ENCODE measurements at places on chromosomes 1 and 21.

GRCh38 chr1:4447778-4448420 lies 206.5 kb upstream of the AJAP1 start:
- DNase-seq = no peak

DNA sequence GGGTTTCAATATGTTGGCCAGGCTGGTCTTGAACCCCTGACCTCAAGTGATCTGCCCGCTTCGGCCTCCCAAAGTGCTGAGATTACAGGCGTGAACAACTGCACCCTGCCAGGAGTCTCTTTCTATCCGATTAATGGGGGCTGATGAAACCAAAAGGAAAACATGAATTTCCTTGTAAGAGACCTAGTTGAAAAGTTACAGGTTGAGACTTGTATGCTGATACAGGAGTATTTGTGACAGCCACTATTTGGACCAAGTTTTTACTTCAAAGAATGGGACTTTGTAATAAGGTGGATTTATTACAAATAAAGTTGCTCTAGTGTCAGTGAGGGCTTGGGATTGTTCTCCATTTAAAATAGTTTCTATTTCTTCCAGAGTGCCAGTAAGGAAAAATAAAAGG lies 43.6 kb upstream of the TMEM61 start:
- DNase-seq = no peak

GRCh38 chr1:110234691-110235090 lies 24.6 kb downstream of the KCNC4 start:
- no peak for DNase-seq

GRCh38 chr1:48851638-48852037 lies 74.9 kb upstream of the BEND5 start:
- DNase-seq = no peak

DNA sequence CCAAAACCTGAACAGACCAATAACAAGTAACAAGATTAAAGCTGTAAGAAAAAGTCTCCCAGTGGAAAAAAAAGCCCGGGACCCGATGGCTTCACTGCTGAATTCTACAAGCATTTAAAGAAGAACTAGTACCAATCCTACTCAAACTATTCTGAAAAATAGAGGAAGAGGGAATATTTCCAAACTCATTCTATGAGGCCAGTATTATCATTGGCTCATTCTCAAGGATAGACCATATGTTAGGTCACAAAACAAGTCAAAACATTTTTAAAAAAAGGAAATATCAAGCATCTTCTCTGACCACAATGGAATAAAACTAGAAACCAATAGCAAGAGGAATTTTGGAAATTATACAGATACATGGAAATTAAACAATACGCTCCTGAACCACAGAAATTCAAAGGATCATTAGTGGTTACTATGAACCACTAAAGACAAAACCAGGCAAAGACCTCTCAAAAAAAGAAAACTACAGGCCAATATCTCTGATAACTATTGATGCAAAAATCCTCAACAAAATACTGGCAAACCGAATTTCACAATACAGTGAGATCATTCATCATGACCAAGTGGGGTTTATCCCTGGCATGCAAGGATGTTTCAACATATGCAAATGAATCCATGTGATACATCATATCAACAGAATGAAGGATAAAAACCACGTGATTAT lies 13.9 kb upstream of the IL20 start:
- DNase-seq = no peak

DNA sequence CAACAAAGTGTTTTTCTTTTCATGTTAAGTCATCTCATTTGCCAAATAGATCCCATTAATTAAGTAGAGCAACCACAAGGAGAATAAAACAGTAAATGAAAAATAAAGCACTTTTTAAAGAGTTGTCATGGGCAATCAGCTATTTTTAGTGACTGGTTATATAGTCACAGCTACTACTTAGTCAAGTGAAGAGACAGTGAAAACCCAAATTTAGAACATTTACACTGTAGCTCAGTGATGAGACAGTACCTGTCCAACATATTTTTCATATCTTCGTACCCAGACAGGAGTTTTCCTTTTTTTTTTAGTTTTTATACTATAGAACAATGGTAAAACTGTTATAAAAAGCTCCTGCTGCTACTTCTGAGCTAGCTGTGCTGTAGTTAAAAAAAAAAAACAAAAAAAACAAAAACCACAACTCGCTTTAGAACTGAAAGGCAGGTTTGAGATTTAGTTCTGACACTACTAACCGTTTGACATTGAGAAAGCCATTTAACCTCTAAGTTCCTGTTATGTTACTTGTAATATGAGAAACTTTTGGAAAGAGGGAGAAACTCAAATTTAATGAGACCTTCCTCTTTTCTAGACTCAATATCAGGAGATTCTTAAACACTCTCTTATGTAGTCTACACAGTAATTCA lies 777.5 kb downstream of the ADGRL2 start:
- no peak for DNase-seq

DNA sequence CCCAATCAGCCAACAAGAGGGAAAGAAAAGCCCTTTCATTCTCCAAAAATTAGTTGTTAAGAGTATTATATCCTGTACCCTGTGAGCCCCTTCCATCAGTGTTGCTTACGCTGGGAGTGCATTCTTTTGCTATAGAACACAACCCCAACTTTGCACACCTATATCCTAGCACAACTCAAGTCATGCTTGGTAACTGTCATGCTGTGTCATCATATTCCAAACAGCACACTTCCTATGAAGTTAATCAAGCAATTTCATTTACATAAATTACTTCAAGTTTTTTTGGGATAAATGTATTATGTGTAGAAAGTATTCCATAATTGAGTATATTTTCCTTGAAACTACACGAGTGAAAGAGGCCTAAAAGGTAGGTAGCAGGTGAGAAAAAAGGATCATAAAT lies 20.0 kb downstream of the FUBP1 start:
- DNase-seq = no peak

DNA sequence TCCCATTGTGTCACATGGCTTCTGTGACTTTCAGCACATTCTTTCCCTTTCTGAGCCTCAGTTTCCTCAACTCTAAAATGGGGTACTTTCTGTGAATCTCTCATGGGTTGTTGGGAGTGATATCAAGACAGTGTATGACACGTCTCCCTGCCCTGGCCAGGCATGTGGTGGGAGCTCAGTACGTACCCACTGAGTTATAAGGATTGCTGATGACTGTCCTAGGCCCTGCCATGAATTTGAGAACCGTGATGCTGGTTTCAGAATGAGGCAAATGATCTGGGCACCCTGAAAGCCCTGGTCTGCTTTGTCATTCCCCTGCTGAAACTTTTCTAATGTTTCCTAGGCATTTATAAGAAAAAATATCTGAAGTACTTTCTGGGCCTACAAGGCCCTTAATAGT lies 3.6 kb downstream of the ZNF362 start:
- no peak for DNase-seq

DNA sequence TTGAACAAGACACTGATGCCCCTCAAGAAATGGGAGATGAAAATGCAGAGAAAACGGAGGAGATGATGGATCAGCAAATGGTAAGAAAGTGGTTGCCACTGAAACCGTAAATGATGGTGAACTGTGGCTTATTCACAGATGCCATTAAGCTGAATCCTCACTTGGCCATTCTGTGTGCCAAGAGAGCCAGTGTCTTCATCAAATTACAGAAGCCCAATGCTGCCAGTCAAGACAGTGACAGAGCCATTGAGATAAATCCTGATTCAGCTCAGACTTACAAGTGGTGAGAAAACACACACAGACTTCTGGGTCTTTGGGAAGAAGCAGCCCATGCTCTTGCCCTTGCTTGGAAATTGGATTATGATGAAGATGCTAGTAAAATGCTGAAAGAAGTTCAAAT lies 52.5 kb downstream of the NBPF6 start:
- DNase-seq = no peak

- DNase-seq = no peak
Observed at GRCh38 chr1:5389101-5389885, 602.9 kb downstream of the NPHP4 start.

DNA sequence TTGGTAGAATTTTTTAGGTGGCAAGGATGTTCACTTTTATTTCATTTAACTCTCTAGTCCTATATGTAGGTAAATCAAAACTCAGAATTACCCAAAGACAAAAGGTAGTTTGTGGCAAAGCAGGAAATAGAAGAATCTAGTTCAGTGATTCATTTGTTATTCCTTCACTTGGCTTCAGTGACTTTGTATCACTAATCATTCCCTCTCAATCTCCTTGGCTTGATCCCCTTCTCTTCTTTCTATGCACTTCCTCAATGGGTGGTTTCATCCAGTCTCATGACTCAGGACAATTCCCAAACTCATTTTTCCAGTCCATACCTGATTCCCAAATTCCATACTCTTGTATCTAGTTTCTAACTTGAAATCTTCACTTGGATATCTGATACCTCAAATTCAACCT lies 64.9 kb downstream of the PRKACB start:
- DNase-seq = no peak

DNA sequence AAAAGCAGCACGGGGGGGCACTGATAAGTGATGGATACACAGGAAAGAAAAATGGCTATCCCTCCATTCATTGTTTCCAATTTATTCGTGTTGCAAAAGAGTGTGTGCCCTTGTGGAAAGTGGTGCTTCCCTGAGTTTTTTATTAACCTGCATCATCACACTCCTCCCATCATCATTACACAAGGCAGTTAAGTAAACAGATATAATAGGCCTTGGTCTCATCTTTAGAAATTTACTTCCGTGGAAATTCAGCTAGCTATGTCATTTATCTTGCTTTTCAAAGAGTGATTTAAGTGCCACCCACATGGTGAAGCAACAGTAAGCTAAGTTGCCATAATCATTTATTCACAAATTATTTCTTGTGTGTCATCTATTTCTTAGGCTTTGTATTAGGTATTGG lies 473.3 kb downstream of the NEGR1 start:
- no peak for DNase-seq

- no peak for DNase-seq
Observed at GRCh38 chr1:247376659-247377058, 39.3 kb upstream of the NLRP3 start.

DNA sequence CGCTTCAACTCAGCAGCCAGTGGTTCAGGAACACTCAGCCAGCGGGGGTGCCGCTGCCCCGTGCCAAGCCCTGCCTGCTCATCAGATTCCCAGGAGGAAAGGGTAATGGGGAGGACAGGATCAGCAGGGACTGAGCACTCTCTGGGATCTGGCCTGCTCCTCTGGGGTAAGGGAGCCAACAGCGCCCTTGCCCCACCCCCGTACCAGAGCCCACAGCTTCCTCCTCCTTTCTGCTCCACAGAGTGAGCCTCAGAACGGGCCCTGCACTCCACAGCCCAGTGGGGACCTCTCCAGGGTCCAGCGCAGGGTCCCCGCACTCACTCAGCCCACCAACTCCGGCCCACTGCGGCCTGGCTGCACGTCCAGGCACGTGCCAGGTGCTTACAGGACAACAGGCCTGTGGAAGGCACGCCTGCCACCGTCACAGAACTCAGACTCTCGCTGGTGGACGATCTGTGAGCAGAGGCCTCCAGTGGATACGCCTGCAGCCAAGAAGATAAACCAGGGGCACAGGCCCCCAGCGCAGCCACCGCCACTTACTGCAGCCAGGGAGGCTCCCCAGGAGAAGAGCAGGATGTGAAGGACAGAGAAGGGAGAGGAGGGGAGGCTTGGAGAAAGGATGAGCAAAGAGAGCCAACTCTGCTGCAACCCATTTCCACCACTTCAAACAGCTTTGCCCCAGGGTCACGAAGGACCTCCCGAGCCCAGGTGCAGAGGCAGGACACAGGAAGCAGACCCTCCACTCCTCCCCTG lies 2.1 kb downstream of the MEGF6 start:
- DNase-seq = no peak

DNA sequence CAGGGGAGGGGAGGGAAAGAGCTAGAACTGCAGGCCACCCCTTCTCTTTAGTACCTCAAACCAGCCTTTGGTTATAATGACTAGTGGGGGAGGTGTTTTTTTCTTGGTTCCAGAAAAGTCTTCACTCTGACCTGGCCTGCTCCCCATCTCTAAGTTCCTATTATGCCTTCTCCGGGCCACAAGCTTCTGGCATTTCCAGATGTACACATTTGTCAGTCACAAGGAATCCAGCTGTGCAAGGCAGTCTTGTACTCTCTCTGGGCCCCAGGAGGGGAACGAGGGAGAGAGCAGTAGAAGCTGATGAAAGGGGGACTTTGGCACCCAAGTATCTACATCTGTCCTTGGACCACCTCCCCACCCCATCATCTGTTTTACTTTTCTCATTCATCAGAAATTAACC lies 2.7 kb upstream of the FALEC start:
- peak; percentile 46 for DNase-seq

- DNase-seq = no peak
Observed at GRCh38 chr1:8419861-8420260, 101.9 kb downstream of the SLC45A1 start.

- no peak for DNase-seq
Observed at GRCh38 chr1:31650161-31651088, 5.7 kb upstream of the PEF1 start.

DNA sequence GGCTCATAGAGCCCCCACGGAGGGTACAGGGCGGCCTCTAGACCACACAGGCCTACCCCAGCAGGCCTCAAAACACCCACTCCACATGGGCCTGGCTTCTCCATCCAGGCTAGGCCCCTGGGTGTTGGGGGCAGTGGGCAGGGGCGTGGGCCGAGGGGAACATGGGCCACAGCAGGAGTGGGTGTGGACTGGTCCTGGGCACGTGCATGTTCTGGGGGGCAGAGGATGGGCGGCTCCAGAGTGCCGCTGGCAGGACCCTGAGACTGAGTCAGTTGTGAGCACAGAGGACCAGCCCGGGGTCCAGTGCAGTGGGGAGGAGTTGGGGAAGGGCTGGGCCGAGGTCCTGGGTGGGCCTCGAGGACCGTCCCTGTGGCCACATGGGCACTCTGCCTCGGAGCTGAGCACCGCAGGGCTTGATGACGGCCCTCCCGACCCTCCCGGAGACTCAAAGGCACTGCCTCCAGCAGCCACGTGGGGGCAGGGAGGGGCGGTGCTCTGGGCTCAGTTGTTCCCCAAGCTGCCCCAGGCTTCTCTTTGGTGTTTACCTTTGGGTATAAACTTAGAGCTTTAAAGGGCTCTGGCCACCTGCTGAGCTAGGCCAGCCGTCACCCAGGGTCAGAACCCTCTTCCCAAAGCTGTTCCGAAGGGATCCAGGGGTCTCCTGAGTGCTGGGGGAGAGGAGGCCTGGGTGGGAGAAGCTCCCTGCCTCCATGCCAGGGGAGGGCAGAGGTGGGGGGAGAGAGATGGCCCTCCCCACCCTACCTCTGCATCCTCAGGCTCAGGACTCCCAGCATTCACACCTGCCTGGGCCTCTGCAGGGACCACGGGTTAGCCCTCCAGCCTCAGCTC lies 79.9 kb downstream of the MORN1 start:
- DNase-seq = peak; percentile 74

DNA sequence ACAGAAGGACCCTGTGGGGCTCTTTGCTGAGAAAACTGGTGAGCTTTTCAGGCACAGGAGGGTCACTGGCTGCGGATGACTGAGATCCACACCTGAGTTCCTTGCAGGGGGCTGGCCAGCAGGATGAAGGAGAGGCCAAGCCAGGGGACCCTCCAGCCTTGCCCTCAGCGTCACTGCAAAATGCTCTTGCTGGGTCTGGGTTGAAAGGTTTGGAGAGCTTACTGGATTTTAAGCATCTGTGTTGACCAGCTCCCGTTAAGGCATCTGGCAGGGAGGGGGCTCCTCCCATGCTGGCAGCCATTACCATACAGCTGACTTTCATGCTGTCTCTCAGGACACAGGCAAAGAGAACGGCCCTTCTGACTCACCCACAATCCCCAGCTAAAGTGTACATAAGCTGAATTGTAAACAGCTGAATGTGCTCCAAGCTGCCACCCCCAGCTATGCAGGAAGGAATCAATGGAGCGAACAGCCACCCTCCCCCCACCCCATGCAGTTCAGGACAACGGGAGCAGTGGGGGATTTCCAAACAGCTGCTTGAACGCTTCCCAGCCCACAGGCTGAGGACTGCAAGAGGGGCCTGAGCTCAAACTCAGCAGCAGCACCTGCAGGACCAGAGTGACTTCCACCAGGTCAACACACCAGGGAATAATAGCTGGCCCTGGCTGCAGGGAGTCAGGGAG lies 21.3 kb upstream of the A3GALT2 start:
- peak; percentile 81 for DNase-seq
